ENCODE measurements at places on chromosomes 6 and 20.

- ATAC-seq: no peak
These were observed 355.5 kb upstream of the HTR1E start for GRCh38 chr6:86581833-86582232.

- ATAC-seq: no peak
These were observed 403.3 kb downstream of the TAF4 start for GRCh38 chr20:61662226-61662967.

DNA sequence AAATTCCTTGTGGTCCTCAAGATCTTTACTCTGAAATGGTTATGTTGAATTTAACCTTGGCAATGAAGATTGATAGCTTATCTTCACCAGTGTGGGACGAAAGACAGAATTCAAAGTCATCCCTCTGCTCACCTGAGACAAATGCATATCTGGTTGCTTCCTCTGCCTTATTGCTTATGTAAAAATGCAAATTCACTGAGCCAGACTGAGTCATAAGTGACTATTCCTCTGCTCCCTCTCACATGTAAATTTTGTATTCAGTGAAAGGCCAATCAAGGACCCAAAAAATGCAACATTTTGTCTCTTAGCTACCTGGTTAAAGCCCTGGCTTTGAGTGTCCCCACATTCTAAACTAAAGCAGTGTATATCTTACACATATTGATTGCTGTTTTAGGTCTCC lies 593.1 kb upstream of the GJE1 start:
- ATAC-seq: no peak

GRCh38 chr6:76706631-76707030 lies 634.2 kb upstream of the IMPG1 start:
- ATAC-seq: no peak

DNA sequence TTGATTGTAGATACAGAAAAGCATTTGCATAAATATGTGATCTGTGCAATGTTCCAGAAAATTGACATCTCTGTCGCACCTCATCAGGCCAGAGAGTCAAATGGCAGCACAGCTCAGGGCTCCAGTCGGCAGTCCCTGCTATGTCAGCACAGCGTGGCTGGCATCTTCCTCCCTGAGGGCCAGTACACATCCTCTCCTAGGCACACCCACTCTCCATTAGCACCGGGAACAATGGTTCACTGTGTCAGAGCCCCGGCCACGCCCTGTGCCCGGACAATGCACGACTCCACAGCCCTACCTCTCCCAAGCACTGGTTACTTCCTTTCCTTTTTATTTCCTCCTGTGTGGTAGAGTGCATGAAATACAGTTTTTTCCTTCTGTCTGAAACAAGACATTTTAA lies 114.9 kb downstream of the FOXC1 start:
- no peak for ATAC-seq
